ENCODE measurements at places on chromosomes 5 and 9. TPM values are rescaled to one million over a fixed set of nuclear protein-coding genes. Genes with fewer than 3 reads are reported as not detected.

Gene PITX1
- not detected for total RNA-seq

Gene FOXD4L4
- total RNA-seq: 1.6 TPM

Gene PCSK1
- 0.94 TPM for total RNA-seq

Gene LRRC70
- 8.5 TPM for total RNA-seq

Gene PCDH1
- total RNA-seq: 55.4 TPM

Gene IL13
- total RNA-seq: not detected

Gene AIF1L
- 21.0 TPM for total RNA-seq

Gene IL33
- total RNA-seq: 12.8 TPM

Gene FANCC
- total RNA-seq: 23.8 TPM

Gene DAB2IP
- 21.9 TPM for total RNA-seq

Gene PCDHGC5
- 20.0 TPM for total RNA-seq

Gene CCNJL
- total RNA-seq: 4.4 TPM

Gene NOP16
- total RNA-seq: 9.1 TPM

Gene LCN12
- 0.94 TPM for total RNA-seq

Gene RETREG1
- 67.9 TPM for total RNA-seq

Gene VLDLR
- total RNA-seq: 56.7 TPM

Gene NKD2
- 4.1 TPM for total RNA-seq

Gene SHISAL2B
- not detected for total RNA-seq

Gene ARHGEF28
- 8.1 TPM for total RNA-seq

Gene LECT2
- not detected for total RNA-seq

Gene THBS4
- total RNA-seq: 3.4 TPM

Gene CCL27
- total RNA-seq: not detected

Gene PCDHAC1
- total RNA-seq: 66.4 TPM

Gene FREM1
- 4.7 TPM for total RNA-seq

Gene BDP1
- 132 TPM for total RNA-seq

Gene FUT7
- not detected for total RNA-seq
